ENCODE measurements at places on chromosomes 16 and 17. TPM values are rescaled to one million over a fixed set of nuclear protein-coding genes. Genes with fewer than 3 reads are reported as not detected.
A peak's percentile ranks its signal among the peaks of the same experiment; 100 is the strongest.

Gene PLA2G10
- 0.54 TPM for total RNA-seq

Gene AIPL1
- 0.71 TPM for total RNA-seq

Gene GPR139
- total RNA-seq = 0.84 TPM

Gene PYDC1
- total RNA-seq = 3.0 TPM

Gene EPN2
- 55.8 TPM for total RNA-seq

Gene KRT17
- total RNA-seq = 0.50 TPM

Gene PRAC2
- total RNA-seq = not detected

GRCh38 chr16:14193316-14193871 is 122.3 kb downstream of the MRTFB start:
- H3K27ac ChIP-seq = no peak overlapping the region
- H3K4me3 ChIP-seq = no peak overlapping the region
- DNase-seq = no peak
- no peaks in the 10 kb centered on the region for H3K27me3 ChIP-seq
- no peaks in the 10 kb centered on the region for H3K4me1 ChIP-seq
- H3K36me3 ChIP-seq = no peaks in the 10 kb centered on the region

- no peak overlapping the region for H3K27ac ChIP-seq
- no peak overlapping the region for H3K4me3 ChIP-seq
- no peaks in the 10 kb centered on the region for H3K27me3 ChIP-seq
- no peaks in the 10 kb centered on the region for H3K4me1 ChIP-seq
These were observed 41.0 kb downstream of the LYRM1 start for GRCh38 chr16:20941636-20941926.

GRCh38 chr17:38914741-38915638 is 10.4 kb upstream of the LASP1NB start:
- H3K27ac ChIP-seq = no peak overlapping the region
- no peak for DNase-seq
- no peak overlapping the region for H3K4me3 ChIP-seq
- peaks cover 27% of the 10 kb centered on the region for H3K36me3 ChIP-seq
- no peaks in the 10 kb centered on the region for H3K4me1 ChIP-seq
- H3K27me3 ChIP-seq = no peaks in the 10 kb centered on the region

DNA sequence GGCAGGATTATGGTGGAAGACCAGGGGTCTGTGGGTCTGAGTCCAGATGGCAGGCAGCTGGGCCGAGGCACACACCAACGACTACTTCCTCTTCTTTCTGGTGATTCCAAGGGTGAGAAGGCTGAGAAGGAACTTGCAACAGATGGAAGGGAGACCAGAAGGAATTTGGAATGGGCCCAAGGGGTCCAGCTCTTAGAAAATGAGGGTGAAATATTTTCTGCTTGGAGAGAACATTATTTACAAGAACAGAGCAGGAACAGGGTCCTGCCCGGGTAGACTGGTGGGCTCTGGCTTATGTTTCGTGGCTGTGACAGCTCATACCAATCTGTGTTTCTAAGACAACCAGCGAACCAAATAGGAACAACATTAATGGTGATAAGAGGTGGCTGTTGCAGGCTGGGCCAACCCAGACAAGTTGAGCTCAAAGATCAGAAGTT is 36.6 kb downstream of the CCDC42 start:
- no peak overlapping the region for H3K27ac ChIP-seq
- no peaks in the 10 kb centered on the region for H3K27me3 ChIP-seq
- no peak for DNase-seq
- H3K36me3 ChIP-seq = no peaks in the 10 kb centered on the region

GRCh38 chr16:50316102-50316847 is 49.9 kb downstream of the ADCY7 start:
- H3K36me3 ChIP-seq = peaks cover 12% of the 10 kb centered on the region
- no peak overlapping the region for H3K4me3 ChIP-seq
- no peak overlapping the region for H3K27ac ChIP-seq
- no peak for DNase-seq
- H3K27me3 ChIP-seq = no peaks in the 10 kb centered on the region

- H3K27ac ChIP-seq = no peak overlapping the region
- no peaks in the 10 kb centered on the region for H3K27me3 ChIP-seq
- H3K4me3 ChIP-seq = no peak overlapping the region
- DNase-seq = no peak
- no peaks in the 10 kb centered on the region for H3K4me1 ChIP-seq
These were observed 54.1 kb downstream of the VAC14 start for GRCh38 chr16:70746708-70747424.

DNA sequence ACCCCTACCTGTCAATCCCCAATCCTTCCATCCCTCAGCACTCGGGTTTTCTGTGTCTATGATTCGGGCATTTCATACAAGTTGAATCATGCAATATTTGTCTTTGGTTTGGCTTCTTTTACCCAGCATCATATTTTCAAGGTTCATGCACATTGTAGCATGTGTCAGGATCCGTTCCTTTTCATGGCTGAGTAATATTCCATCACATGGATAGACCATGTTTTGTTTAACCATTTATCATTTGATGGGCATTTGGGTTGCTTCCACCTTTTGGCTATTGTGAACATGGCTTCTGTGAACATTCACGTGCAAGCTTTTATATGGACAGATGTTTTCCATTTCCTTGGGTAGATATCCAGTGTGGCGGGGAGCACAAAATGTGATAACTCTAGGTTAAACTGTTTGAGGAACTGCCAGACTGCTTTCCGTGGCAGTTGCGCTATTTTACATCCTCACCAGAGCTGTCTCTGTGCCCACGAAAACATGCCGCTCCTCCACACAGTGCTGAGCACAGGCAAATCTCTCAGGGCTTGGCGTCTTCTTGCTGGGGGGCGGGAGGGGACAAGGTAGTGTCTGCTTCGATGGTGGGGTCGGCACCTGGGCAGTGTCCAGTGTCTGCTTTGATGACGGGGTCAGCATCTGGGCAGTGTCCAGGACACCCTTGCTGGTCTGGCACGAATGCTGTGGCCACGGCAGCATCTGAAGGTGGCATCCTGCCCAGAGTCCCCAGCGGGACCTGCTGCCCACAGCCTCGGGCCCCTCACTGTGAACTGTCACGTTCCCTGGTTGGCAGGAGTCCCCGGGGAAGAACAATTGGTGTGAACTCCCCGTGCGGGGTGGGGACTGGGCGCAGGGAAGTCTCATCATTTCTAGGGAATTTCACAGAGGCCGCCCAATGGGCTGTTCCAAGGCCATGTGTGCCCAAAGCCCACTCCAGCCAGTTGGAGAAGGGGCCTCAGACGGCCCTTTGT is 32.4 kb upstream of the JPH3 start:
- no peak overlapping the region for H3K4me3 ChIP-seq
- peaks cover under 1% of the 10 kb centered on the region for H3K4me1 ChIP-seq

- peaks cover 4% of the 10 kb centered on the region for H3K4me1 ChIP-seq
- H3K27ac ChIP-seq = no peak overlapping the region
- no peaks in the 10 kb centered on the region for H3K27me3 ChIP-seq
- H3K4me3 ChIP-seq = no peak overlapping the region
- DNase-seq = no peak
These were observed 53.1 kb downstream of the CMIP start for GRCh38 chr16:81497690-81498089.

DNA sequence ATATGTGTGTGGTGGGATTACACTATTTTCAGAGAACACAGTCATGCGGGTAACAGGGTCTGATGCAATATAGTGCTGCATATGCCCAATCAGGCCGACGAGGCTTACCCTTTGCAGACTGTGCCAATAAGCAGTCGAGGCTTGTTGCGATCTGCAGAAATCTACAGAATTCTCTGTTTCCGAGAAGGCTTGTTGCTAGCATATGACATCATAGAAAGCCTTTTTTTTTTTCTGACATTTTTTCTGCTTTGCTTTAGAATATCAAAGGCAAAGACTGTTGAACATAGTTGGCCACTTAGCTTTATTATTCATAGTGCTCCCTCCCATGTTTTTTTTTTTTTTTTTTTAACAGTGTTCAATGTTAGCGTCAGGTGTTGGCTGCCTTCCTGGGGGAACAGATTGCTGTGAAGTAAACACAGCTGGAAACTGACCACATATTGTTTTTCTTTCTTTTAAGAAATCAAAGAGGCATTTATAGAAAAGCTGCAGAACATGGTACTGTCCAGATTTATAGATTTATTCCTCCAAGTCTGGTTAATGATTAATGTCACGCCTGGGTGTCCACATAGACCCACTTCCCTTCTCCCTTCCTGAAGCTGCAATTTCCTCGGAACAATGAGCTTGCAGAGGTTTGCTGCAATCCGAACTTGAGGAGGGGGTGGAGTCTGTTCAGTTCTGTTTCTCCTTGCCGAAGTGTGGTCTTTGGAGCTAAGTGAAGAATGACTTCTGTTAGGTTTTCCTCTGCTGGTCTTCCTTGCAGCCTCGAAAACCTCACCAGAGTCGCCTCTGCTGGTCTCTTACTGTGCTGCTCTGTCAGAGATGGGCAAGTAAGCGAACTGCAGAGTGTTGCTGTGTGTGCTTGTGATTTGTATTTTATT is 87.3 kb downstream of the MAP2K6 start:
- H3K4me3 ChIP-seq = no peak overlapping the region
- H3K4me1 ChIP-seq = peaks cover 6% of the 10 kb centered on the region
- DNase-seq = no peak

DNA sequence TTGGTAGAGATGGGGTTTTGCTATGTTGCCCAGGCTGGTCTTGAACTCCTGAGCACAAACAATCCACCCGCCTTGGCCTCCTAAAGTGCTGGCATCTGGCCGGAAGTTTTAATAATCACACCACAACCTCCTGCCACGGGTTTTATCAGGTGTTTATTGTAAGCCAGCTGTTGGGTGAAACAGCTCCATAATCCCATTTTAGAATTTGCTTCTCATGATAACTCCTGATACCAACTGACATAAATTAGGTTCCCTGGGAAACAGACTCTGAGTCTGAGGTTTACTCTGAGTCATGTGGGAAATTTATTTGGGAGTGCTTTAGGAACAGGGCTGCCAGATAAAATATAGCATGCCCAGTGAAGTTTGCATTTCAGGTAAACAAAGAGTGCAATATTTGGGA is 122.6 kb upstream of the MED13 start:
- H3K4me1 ChIP-seq = no peaks in the 10 kb centered on the region
- no peak overlapping the region for H3K4me3 ChIP-seq

DNA sequence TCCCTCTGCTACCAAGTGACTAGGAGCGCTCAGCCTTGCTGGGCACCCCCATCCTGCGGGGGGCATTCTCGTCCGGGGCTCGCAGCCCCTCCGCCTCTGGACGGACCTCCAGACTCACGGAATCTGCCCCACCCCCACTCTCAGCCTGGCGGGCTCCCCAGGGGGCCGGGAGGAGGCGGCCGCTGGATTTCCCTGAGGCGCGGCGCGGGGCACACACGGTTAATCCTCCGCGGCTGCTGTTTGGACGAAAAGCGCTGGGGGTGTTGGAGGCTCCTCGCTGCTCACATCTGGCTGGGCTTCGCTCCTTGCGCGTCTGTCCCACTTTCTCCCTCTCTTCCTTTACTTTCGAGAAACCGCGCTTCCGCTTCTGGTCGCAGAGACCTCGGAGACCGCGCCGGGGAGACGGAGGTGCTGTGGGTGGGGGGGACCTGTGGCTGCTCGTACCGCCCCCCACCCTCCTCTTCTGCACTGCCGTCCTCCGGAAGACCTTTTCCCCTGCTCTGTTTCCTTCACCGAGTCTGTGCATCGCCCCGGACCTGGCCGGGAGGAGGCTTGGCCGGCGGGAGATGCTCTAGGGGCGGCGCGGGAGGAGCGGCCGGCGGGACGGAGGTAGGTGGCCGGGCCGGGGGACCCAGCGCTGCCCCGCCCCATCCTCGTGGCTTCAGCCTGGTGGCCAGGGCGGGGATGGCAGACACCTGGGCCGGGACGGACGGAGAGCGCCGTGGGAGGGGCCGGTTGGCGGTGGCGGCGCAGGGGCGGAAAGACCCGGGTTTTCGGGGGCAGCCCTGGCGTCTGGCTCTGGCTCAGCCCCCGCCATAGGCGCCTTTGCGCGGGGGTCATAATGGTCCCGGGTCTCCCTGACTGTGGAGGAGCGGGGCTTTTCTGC is at the start of gene C1QTNF1:
Gene C1QTNF1 (plus strand): TSS at position 284 of the 886 bp plus-strand sequence. CDS start 19,800 bp downstream, outside the sequence.
- H3K4me1 ChIP-seq = peaks cover 7% of the 10 kb centered on the region
- no peaks in the 10 kb centered on the region for H3K36me3 ChIP-seq
- peaks cover 18% of the 10 kb centered on the region for H3K27me3 ChIP-seq
- DNase-seq = peak; percentile 77
- no peak within 1 kb of the TSS for H3K27ac ChIP-seq

- H3K4me1 ChIP-seq = peaks cover 19% of the 10 kb centered on the region
- H3K36me3 ChIP-seq = peaks cover 6% of the 10 kb centered on the region
- no peak for DNase-seq
- no peak overlapping the region for H3K4me3 ChIP-seq
- no peak overlapping the region for H3K27ac ChIP-seq
These were observed 7.3 kb downstream of the CDK5R1 start for GRCh38 chr17:32493976-32494513.

DNA sequence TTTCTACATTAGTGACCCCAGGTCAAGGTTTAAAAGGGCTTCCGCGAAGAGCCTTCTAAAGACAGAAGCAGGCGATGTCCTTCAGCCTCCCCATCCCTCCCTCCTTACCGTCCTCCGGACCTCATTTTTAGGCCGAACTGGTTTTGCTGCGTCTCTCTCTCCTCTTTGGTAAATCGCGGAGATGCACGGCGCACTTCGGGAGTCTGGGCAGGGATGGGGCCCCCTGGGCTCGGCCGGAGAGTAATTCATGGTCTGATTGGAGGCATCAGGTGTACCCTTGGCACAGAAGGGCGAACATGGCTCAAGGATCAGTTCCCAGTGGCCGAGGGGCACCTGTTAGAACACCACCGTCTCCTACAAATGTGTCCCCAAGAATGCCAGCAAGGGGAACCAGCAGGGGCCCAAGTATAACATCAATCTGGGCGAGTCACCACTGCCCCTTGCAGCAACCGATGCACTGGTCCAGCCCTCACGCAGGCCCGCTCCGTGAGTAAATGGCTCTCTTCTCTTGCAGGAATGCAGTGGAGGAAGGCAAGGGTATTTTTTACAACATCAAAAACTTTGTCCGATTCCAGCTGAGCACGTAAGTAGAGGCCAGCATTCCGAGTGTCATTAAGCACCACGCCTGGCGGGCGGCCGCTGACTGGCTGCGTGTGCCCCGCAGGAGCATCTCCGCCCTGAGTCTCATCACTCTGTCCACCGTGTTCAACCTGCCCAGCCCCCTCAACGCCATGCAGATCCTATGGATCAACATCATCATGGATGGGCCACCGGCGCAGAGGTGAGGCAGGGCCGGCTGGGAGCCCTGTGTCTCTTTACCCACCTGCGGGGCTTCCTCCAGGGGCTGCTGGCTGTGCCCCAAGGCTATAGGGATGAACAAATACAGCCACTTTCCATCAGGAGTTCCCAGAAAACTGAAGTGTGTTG is 45.6 kb downstream of the MEAK7 start:
- DNase-seq = no peak
- H3K27me3 ChIP-seq = no peaks in the 10 kb centered on the region
- H3K36me3 ChIP-seq = no peaks in the 10 kb centered on the region
- no peaks in the 10 kb centered on the region for H3K4me1 ChIP-seq
- H3K27ac ChIP-seq = no peak overlapping the region
- no peak overlapping the region for H3K4me3 ChIP-seq

DNA sequence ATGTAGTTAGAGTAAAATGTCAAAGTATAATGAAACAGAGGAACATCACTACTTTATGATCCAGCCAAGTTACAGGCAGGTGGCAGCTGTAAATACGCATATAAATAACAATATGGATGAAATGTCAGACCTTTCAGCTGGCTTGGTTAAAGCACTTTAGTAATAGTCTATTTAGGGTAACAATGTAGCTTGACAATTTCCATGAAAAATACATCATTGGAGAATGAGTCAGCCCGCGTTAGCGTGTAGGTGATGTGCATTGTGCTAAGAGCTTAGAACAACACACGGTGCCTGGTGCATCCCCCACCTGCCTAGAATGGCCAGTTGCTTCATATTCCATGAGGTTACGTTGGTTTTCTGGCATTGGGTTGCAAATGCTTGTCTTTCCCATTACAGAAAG is 119.4 kb downstream of the RBFOX1 start:
- H3K36me3 ChIP-seq = no peaks in the 10 kb centered on the region
- no peak for DNase-seq
- no peak overlapping the region for H3K27ac ChIP-seq
- no peaks in the 10 kb centered on the region for H3K27me3 ChIP-seq
- H3K4me3 ChIP-seq = no peak overlapping the region

GRCh38 chr16:57624044-57624688 is 4.3 kb upstream of the ADGRG1 start:
- H3K4me3 ChIP-seq = no peak overlapping the region
- H3K4me1 ChIP-seq = no peaks in the 10 kb centered on the region
- DNase-seq = no peak

All from H1 (cell line).